ENCODE measurements at places on chromosomes 4 and X. TPM values are rescaled to one million over a fixed set of nuclear protein-coding genes. Genes with fewer than 3 reads are reported as not detected.

Gene MAGEA1
- total RNA-seq = not detected

Gene SPANXN4
- not detected for total RNA-seq

Gene SLITRK4
- 8.1 TPM for total RNA-seq

Gene BEX5
- 0.92 TPM for total RNA-seq

Gene GAGE12E
- not detected for total RNA-seq

Gene ADH1B
- total RNA-seq = 12.5 TPM

Data from tongue (tissue), 3 donors.